ENCODE measurements at places on chromosomes 7 and 10.

DNA sequence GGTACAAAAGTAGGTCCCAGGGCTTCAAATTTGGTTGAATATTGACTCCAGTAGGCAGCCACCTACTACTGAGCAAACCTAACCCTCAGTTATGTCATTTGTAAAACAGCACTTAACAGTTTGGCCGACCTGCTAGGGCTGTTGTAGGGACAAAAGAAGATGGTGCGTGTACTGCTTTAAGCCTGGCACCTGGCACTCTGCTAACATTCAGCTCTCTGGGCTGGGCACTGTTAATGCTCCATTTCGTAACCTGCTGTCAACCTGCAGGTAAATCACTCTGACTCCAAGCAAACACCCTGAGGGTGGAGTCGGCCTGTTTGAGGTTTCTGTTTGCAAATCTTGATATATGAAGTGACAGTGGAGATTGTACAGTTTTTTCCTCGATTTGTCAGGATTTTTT, 7.2 kb downstream of the ZKSCAN1 start:
- DNase-seq = no peak

DNA sequence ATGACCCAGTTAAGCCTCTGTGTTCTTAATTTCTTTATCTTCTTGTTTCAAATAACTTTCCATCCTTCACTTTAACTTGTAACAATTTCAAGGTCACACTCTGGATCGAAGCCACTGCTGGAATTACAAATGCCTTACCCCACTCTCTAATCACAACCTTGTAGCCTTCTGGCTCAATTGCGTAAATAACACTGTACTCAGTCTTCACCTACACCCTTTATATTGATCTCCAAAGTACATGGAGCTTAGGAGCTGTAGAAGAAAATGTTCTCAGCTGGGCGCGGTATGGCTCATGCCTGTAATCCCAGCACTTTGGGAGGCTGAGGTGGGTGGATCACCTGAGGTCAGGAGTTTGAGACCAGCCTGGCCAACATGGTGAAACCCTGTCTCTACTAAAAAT, 164.3 kb upstream of the NPSR1 start:
- DNase-seq = no peak

GRCh38 chr10:83849150-83849549, 290.2 kb upstream of the GHITM start:
- no peak for DNase-seq

DNA sequence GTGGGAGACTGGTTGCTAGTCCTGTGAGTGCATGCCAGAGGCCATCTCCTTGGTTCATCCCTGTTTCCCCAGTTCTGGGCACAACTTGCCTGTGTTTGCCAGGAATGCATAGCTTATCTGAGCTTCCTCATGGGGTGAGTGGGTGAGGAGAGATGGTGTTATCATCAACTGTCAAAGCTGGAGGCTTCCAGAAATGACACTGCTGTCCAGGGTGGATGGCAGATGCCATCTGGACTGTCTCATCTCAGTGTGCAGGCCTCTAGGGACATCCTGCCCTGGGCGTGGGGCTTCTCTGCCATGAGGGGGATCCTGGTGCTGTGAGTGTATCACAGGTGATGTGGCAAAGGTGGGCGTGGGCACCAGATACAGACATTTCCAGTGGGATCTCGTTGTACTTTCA, 328.6 kb downstream of the DPP6 start:
- no peak for DNase-seq

DNA sequence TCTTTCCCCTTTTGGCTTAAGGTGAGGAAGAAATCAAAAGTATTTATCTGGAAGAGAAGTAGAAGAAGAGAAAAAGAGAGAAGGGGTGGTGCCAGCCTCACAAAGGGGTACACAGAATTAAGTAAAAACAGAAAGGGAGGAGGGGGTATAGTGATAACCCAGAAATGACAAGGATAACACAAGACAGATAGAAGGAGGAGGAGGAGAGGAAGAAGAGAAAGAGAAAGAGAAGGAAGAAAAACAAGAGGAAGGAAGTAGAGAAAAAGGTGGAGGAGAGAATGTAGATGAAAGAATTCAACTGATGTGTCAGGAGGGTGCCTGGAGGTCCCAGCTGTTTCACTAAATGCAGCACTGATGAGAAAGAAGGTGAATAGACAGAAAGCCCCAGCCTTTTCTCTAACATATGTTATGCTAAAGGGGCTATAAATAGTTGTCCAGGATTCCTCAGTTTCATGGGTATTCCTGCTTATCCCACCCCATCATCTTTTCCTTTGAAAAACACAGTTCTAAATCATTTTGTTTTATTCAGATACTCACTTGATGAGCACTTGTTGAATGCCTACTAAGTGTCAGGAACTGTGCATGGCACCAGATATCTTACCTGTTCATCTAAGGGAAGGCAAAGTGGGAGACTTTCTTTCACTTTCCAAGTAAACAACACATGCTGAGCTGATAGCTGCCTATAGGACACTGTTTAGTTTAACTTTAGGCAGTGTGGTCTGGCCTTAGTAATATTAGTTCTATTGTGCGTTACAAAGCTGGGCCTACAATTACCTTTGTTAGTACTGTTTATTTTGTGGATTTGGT, 8.0 kb downstream of the SEMA3E start:
- DNase-seq = no peak

DNA sequence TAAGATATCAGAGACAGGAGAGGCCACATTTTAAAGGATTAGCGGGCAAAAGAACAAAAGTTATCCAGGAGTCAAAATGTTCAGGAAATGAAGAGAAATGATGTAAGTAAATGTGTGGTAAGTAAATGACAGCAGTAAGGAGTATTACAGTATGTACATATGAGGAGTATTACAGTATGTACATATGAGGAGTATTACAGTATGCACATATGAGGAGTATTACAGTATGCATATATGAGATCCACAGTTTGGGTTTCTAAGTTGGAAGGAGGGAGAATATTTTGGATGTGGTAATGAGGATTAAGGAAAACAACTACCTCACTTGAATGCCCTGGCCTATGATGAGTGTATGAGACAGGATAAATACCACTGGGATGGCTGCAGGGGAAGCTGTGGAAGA, 192.4 kb upstream of the DGKB start:
- DNase-seq = no peak

GRCh38 chr10:70662362-70663220, 9.7 kb upstream of the ADAMTS14 start:
- DNase-seq = no peak

DNA sequence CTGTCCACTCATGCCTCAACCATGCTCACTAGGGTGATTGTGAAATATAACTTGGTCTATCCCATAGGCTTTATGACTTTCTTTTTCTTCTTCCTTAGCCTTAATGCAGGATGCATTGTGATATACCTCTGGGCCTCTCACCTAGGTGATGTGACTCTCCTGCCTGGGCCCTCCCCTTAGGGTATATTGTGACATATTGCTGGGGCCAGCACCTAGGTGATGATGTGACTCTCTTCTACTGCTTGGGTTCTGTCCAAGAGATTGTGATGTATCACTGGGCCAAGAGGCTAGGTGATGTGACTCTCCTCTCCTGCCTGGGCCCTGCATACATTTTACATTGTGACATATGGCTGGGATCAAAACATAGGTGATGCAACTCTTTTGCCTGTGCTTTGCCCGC, 14.7 kb upstream of the ZNF107 start:
- DNase-seq = no peak

DNA sequence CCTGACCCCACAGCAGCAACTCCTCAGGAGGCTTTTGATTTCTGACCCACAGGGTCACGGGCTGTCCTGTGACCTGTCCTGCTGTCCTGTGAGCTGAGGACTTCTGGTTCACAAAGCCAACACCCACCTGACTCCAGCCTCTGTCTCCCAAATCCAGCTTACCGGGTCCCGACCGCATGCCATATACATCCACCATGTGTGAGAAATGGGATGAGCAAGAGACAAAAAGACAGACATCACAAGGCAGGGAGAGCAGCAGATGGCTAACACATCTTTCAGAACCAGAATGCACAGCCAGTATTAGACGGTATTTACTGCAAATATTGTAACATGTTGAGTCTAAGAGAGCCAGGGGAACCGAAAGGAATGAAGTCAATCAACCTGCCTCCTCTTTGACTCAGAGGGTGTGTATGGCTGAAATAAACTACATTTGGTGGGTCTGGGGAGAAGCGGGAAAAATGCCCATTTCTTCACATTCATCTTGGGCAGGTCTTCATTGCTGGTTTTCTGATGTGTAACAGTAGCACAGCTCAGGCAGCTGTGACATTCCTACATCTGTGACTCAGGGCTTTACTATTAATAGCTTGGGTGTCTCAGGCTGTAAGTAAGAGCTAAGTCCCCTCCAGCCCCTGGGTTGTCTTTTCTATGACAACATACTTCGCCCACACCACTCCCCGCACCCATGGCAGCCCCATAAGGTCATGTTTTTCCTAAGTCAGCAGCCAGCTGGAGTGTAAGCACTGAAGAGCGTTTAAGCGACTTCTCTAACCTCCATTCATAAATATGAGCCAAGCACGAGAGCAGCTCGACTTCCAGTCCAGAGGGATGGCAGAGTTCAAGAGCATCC, 25.0 kb downstream of the ABLIM1 start:
- DNase-seq = peak; percentile 38

- no peak for DNase-seq
These were observed 1072.9 kb downstream of the REEP3 start for GRCh38 chr10:64594072-64594471.

- DNase-seq = no peak
These were observed 55.1 kb upstream of the AASS start for GRCh38 chr7:122199171-122199570.

DNA sequence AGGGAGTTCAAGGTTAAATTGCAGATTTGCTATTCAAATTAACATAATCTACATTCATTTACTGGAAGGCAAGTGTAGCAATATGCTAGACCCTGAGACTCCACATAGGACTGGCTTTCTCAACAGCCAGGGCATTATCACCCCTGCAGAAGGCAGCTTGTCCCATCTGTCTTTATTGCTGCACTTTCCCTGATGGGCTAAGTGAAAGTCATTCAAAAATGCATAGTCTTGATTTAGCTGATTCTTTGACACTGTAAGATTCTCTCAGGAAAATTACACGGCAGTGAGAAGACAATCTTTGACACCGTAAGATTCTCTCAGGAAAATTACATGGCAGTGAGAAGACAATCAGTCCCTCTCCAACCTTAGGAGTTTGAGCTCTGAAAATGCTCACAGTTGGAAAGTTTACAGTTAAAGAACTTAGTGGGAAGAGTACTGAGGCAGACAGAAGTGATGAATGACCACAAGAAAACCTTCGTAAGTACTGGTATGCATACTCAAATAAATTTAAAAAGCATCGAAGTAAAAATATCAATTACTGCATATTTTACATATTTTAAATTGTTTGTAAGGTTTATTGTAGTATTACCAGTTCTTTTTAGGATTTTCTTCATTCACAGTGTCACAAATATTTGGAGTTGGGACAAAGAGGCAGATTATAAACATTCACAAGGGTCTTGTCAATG, 88.9 kb downstream of the RAPGEF5 start:
- no peak for DNase-seq

DNA sequence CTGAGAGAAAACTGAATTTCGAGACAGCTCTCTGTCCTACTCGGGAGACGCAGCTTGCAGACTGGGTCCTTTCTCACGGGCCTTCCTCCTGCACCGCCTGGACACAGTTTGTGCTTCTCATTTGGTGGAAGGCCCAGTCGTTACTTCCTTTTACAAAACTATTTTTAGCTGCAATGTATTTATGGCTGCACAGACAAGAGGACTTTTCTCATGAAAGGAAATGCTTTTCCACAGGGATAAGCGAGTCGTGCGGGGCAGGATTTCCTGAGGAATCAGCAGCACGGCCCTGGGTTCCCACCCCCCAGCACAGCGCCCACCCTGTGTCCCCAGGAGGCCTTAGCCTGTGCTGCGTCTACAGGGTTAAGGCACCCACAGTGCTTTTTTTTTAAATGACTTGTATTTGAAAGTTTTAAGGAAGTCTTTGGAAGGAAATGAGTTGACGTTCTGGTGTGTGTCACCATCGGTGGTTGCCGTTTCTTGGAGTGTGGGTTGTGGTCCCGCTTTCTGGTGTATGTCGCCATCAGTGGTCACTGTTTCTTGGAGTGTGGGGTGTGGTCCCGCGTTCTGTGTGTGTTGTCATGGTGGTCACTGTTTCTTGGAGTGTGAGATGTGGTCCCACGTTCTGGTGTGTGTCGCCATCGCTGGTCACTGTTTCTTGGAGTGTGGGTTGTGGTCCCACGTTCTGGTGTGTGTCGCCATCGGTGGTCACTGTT, 50.9 kb downstream of the INPP5A start:
- no peak for DNase-seq

- DNase-seq = no peak
These were observed 20.2 kb downstream of the DNTT start for GRCh38 chr10:96324447-96324846.

GRCh38 chr10:68096913-68097516, 12.3 kb upstream of the MYPN start:
- peak; percentile 50 for DNase-seq

- DNase-seq = no peak
These were observed 27.0 kb upstream of the CDK13 start for GRCh38 chr7:39923091-39923490.

Measured in omental fat pad (tissue), 4 donors.